Cardiac muscle cell (in vitro differentiated cells and primary cell): ENCODE measurements at places on chromosomes 7 and 10.

DNA sequence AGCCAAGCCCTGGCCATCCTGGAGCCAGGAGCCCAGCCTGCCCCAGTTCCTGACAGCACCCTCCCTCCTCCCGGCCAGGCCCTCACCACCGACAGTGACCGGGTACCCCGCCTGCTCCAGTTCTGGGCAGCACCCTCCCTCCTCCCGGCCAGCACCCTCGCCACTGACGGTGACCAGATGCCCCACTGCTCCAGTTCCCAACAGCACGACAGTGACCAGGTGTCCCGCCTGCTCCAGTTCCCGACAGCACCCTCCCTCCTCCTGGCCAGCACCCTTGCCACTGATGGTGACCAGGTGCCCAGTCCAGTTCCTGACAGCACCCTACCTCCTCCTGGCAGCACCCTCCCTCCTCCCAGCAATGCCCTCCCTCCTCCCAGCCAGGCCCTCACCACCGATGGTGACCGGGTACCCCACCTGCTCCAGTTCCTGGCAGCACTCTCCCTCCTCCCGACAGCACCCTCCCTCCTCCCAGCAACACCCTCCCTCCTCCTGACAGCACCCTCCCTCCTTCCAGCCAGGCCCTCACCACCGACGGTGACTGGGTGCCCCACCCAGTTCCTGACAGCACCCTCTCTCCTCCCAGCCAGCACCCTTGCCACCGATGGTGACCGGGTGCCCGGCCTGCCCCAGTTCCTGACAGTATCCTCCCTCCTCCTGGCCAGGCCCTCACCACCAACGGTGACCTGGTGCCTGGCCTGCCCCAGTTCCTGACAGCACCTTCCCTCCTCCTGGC is 40.3 kb downstream of the VIPR2 start:
- H3K4me3 ChIP-seq: no peak overlapping the region
- H3K27me3 ChIP-seq: no peaks in the 10 kb centered on the region
- no peaks in the 10 kb centered on the region for H3K4me1 ChIP-seq
- no peak overlapping the region for H3K27ac ChIP-seq
- DNase-seq: no peak

GRCh38 chr10:33095867-33096815 is 138.1 kb upstream of the ITGB1 start:
- no peaks in the 10 kb centered on the region for H3K36me3 ChIP-seq
- H3K4me3 ChIP-seq: no peak overlapping the region
- H3K27ac ChIP-seq: no peak overlapping the region
- no peak for DNase-seq

- H3K4me1 ChIP-seq: peaks cover 68% of the 10 kb centered on the region
- H3K27ac ChIP-seq: no peak overlapping the region
- H3K4me3 ChIP-seq: no peak overlapping the region
- DNase-seq: no peak
- H3K27me3 ChIP-seq: no peaks in the 10 kb centered on the region
- H3K36me3 ChIP-seq: no peaks in the 10 kb centered on the region
These were observed 6.7 kb downstream of the TCF7L2 start for GRCh38 chr10:112956631-112957350.

DNA sequence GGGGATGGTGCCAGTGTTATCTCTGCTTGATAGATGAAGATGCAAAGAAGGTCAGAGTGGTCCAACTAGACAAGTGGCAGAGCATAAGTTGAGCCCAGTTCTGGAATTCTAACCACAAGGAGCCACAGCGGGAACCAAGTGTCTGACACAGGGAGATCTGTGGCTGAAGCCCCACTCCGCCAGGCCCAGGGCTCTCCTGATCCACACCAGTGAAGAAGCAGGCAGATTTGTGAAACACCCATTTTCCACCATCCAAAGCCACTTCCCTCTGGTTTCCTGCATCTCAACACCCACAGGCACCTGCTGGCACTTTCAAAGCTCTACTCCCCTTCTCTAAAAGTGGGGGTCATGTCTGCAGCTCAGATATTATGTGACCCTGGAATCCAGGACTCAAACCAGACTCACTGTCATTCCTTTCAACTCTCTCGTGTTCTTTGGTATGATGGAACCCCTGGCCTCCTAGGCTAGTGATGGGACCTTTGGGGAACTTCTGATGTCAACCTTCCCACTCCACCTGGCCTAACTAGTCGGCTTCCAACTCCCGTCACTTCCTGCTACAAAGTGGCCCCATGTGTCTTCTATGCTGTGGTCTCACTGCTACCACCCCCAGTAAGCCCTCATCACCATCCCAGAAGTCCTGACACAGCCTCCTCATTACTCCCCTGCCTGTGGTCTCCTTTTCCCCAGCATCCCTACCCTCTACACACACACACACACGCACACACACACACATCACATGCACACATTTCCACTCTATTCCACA is 177.6 kb downstream of the GRID1 start:
- H3K36me3 ChIP-seq: no peaks in the 10 kb centered on the region
- no peak overlapping the region for H3K4me3 ChIP-seq
- H3K27me3 ChIP-seq: no peaks in the 10 kb centered on the region
- DNase-seq: no peak

DNA sequence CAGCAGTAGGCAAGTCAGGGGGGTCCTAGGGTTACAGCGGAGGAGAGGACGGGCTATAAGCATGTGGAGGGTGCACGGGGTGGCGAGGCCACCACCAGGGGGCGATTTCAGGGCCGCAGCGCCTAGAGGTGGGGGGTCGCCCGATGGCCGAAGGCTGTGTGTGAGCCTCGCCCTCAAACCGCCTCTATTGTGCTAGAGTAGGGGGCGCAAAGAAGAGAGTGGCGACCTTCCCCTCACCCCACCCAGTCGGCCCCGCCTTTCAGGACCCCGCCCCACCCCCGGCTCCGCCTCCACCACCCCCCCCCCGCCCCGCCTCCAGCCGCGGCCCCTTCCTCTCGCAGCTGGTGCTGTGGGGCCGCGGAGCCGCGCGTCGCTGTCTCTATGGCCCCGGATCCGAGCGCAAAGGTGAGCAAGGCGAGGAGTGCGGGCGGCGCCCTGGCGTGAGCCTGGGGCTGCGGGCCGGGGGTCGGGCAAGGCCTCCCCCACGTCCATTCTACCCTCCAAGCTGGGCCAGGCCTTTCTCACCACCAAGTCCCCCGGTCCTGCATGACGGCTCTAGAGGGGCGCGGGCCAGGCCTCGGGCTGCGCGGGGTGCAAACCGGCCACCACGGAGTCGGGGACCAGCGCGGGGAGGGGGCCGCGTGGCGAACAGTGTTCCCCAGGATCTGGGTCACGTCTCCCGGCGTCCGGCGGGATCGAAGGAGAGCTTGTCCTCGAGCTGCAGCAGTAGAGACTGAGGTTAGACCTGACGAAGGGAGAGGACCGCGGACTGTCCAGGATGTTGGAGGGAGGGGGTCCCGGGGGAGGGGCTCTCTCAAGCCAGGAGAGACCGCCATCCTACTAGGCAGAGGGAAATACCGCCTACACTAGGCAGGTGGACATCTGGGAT is at the start of gene SEMA4G:
SEMA4G (plus strand) TSS at position 318 of the 889 bp plus-strand sequence. CDS start 3,409 bp downstream, outside the sequence.
- peak within 1 kb of the TSS; percentile 81 for H3K4me3 ChIP-seq
- H3K36me3 ChIP-seq: no peaks in the 10 kb centered on the region
- no peak within 1 kb of the TSS for H3K27ac ChIP-seq
- H3K27me3 ChIP-seq: no peaks in the 10 kb centered on the region

- H3K36me3 ChIP-seq: no peaks in the 10 kb centered on the region
- DNase-seq: no peak
- no peaks in the 10 kb centered on the region for H3K27me3 ChIP-seq
- no peaks in the 10 kb centered on the region for H3K4me1 ChIP-seq
- H3K27ac ChIP-seq: no peak overlapping the region
These were observed 188.4 kb upstream of the CACNA2D1 start for GRCh38 chr7:82631998-82632397.

- DNase-seq: no peak
- no peaks in the 10 kb centered on the region for H3K36me3 ChIP-seq
- H3K4me3 ChIP-seq: no peak overlapping the region
- peaks cover 26% of the 10 kb centered on the region for H3K27me3 ChIP-seq
- no peak overlapping the region for H3K27ac ChIP-seq
These were observed 21.4 kb upstream of the ZNF273 start for GRCh38 chr7:64881461-64882287.

- no peak for DNase-seq
- no peaks in the 10 kb centered on the region for H3K36me3 ChIP-seq
- H3K4me1 ChIP-seq: no peaks in the 10 kb centered on the region
- H3K27me3 ChIP-seq: no peaks in the 10 kb centered on the region
These were observed 5.5 kb upstream of the PITRM1 start for GRCh38 chr10:3178042-3178441.

DNA sequence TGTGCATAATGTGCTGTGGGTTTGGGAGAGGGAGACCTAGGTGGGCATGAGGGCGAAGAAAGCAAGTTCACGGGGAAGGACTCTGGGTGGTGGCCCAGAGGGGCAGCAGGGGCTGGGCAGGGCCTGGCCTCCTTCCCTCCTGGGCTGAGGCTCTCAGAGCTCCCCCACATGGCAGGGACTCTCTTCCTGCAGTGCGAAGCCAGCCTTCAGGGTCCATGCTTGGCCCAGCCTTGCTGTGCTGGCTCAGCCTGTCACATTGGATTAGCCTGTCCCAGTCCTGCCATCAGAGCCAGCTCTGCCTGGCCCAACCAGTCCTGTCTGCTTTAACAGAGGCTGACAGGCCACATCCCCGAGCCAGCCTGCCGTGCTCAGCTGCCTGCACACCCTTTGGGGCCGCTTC is 20.4 kb upstream of the ZNF488 start:
- peaks cover 8% of the 10 kb centered on the region for H3K4me1 ChIP-seq
- H3K27me3 ChIP-seq: no peaks in the 10 kb centered on the region
- H3K36me3 ChIP-seq: no peaks in the 10 kb centered on the region
- no peak for DNase-seq
- H3K27ac ChIP-seq: no peak overlapping the region

DNA sequence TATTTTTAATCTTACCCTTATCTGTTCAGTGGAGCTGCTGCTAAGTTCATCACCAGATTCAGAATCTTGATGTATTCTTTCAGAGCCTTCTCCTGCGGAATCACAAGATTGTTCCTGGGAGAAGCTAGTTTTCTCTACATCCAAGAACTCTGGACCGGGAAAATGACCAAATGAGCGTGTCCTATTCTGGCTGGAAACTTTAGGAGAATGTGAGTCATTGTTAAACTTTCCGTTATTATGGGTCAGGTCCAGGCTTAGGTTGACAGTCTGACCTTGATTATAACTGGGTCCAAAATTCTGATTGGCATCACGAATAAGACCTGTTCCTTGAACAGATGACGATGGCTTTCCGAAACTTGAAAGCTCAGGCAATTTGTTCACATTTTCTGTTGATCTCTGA is 20.5 kb downstream of the ARHGAP12 start:
- no peak for DNase-seq
- H3K4me3 ChIP-seq: no peak overlapping the region
- peaks cover 21% of the 10 kb centered on the region for H3K4me1 ChIP-seq
- H3K27ac ChIP-seq: no peak overlapping the region
- H3K27me3 ChIP-seq: no peaks in the 10 kb centered on the region
- H3K36me3 ChIP-seq: no peaks in the 10 kb centered on the region

- no peak overlapping the region for H3K4me3 ChIP-seq
- H3K27ac ChIP-seq: no peak overlapping the region
- no peak for DNase-seq
- H3K36me3 ChIP-seq: no peaks in the 10 kb centered on the region
- H3K4me1 ChIP-seq: no peaks in the 10 kb centered on the region
These were observed 471.4 kb downstream of the ADRA2A start for GRCh38 chr10:111548084-111548726.

DNA sequence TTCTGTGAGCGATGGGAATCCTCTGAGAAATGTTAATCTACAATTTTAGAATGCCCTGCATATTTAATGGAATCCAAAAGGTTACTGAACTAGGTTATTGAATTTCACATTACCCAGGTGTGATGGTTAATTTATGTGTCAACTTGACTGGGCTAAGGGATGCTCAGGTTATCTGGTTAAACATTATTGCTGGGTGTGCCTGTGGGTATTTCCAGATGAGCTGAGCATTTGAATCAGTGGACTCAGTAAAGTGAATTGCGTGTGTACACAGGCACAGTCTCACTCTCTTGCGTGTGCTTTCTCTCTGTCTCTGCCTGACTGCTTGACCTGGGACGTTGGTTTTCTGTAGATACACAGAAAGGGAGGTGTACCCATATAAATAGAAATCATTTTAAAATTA is 21.7 kb downstream of the RNF32 start:
- DNase-seq: no peak
- H3K27me3 ChIP-seq: no peaks in the 10 kb centered on the region
- no peak overlapping the region for H3K27ac ChIP-seq
- H3K4me3 ChIP-seq: no peak overlapping the region
- H3K36me3 ChIP-seq: no peaks in the 10 kb centered on the region

GRCh38 chr10:70492786-70493659 is 14.5 kb downstream of the PALD1 start:
- no peak for DNase-seq
- no peaks in the 10 kb centered on the region for H3K27me3 ChIP-seq
- no peak overlapping the region for H3K4me3 ChIP-seq
- H3K36me3 ChIP-seq: no peaks in the 10 kb centered on the region
- H3K4me1 ChIP-seq: peaks cover 3% of the 10 kb centered on the region
- no peak overlapping the region for H3K27ac ChIP-seq

DNA sequence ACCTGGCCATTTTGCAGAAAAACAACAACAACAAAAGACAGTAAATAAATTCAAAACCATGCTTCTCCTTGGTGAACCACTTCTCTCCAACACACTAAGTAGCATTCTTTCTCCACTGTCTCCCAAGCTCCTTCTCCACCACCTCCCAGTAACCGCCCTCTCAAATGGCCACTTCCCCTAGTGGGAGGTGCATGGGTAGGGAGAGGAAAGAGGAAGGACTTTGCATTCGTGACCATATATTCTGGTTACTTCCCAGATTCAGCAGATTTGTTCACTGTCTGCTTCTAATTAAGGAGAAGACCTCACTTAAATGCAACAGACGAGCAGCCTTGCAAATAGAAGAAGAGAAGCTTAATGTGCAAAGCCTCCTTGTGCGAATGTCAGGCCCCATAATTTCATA is 166.8 kb downstream of the SORCS1 start:
- H3K27ac ChIP-seq: peak overlapping the region; percentile 23
- H3K4me1 ChIP-seq: peaks cover 32% of the 10 kb centered on the region
- no peak for DNase-seq
- H3K27me3 ChIP-seq: no peaks in the 10 kb centered on the region
- no peak overlapping the region for H3K4me3 ChIP-seq

- DNase-seq: no peak
- H3K36me3 ChIP-seq: no peaks in the 10 kb centered on the region
- H3K4me1 ChIP-seq: peaks cover 5% of the 10 kb centered on the region
These were observed 109.2 kb downstream of the SND1 start for GRCh38 chr7:127761196-127761595.

DNA sequence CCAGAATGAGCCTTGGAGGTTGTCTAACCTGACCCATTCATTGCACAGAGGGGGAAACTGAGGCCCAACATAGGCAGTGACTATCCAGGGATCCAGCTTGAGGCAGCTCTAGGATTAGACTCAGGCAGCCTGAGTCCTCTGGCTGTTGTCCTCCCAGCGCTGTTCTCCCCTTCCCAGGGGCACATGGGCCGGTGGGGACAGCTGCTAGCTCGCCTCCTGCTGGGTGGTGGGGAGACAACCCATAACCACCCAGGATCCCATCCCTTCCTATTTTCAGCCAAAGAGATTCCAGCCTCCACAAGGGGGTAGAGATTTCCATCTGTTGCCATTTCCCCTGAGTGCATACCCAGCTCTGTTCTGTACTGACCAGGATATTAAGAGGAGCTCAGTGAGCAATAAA is 145.1 kb upstream of the GPR26 start:
- no peaks in the 10 kb centered on the region for H3K27me3 ChIP-seq
- H3K4me3 ChIP-seq: no peak overlapping the region
- H3K27ac ChIP-seq: no peak overlapping the region
- DNase-seq: no peak
